Retinal pigment epithelial cell (primary cell): ENCODE measurements at places on chromosomes 3 and 15.

- peak; percentile 82 for DNase-seq
These were observed 377.0 kb downstream of the GAP43 start for GRCh38 chr3:116000311-116000710.

DNA sequence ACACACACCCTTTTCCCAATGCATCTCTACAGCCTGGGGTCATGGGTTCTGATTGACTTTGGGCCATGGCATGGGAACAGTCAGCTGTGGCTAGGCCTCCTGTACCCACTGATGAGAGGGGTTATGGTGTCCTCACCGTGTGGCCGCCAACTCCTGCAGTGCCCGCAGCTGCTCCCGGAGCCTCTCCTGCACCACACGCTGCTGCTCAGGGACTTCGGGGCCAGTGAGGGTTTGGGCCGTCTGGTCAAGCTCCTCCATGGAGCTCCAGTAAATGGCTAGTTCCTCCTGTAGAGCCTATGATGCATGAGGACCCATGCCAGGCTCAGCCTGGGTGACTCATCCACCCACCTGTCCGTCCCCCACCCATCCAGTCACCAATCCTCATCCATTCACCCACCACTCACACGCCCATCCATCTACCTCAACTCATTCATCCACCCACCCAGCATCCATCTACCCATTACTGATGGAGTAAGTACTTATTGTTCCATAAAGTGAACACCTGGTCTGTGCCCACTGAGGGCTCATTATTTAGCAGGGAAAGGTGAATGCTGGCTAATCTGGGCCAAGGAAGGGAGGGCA lies 21.6 kb downstream of the SPTBN5 start:
- DNase-seq, result no peak

GRCh38 chr15:59138243-59138642 lies 33.3 kb downstream of the CCNB2 start:
- DNase-seq, result no peak

DNA sequence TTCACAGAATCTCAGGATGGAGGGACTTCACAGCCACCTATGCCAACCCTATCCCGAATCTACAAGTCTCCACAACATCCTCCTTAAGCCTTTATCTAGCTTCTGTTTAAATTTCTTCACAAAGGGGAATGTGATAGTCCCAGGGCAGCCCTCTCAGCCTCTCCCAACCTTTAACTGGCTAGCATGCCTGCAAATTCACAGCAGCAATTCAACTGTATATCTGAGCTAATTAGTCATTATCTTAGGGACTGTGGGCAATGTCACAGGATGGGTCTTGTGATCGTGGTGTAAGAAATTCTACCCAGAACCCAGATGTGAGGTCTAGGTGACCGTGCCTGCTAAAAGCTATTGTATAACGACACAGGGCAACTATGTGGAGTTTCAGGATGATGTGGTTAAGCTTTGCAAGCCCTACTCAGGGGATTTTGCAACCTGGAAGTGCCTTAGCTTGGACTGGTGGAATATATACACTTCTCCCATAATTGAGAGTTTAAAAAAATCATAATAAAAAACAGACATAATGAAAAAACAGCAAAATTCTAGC lies 65.5 kb upstream of the FBN1 start:
- DNase-seq, result peak; percentile 64

- DNase-seq, result no peak
These were observed 22.8 kb upstream of the ZNF80 start for GRCh38 chr3:114260152-114260551.

DNA sequence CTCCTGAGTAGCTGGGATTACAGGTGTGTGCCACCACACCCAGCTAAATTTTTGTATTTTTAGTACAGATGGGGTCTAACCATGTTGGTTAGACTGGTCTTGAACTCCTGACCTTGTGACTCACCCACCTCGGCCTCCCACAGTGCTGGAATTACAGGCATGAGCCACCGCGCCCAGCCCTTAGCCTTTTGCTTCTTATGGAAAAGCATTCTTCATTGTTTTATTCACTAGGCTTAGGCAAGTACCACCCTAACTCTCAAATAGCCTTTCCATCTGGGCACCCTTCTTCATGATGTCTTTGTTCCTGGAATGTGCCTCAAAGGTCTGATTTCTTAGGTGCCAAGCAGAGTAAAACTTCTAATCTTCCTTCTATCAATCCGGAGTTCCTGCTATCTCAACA lies 641.8 kb downstream of the FHIT start:
- peak; percentile 43 for DNase-seq

- no peak for DNase-seq
These were observed 88.3 kb upstream of the ADAMTSL3 start for GRCh38 chr15:83565553-83566159.
